ENCODE measurements at places on chromosomes 3 and 15.

DNA sequence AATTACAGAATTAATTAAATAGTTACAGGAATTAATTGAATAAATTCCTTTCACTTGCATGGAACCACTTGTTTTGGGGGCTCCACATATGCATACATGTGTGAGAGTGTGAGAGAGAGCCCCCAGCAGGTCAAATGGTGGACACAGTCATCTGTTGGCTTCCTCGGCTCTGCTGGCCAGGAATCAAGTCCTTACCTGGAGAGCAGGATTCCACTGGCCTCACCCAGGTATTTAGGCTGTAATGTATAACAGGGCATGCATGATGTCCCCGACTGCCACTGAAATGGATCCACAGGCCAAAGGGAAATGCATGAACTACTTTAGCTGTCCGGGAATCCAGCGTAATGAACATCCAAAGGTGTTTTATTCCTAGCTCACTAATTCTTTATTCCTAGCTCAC lies 139.7 kb upstream of the SMAD3 start:
- DNase-seq: no peak

DNA sequence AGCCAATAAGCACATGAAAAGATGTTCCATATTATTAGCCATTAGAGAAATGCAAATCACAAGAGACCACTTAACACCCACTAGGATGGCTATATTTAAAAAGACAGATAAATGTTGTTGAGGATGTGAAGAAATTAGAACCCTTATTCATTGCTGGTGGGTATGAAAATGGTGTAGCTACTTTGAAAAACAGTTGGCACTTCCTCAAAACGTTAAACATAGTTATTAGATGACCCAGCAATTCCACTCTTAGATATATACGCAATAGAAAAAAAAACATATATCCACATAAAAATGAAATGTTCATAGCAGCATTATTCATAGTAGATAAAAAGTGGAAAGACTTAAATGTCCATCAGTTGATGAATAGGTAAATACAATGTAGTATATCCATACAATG lies 47.1 kb upstream of the TERB2 start:
- DNase-seq: no peak

- peak; percentile 28 for DNase-seq
Measured at GRCh38 chr15:63306492-63307073, 29.2 kb downstream of the APH1B start.

DNA sequence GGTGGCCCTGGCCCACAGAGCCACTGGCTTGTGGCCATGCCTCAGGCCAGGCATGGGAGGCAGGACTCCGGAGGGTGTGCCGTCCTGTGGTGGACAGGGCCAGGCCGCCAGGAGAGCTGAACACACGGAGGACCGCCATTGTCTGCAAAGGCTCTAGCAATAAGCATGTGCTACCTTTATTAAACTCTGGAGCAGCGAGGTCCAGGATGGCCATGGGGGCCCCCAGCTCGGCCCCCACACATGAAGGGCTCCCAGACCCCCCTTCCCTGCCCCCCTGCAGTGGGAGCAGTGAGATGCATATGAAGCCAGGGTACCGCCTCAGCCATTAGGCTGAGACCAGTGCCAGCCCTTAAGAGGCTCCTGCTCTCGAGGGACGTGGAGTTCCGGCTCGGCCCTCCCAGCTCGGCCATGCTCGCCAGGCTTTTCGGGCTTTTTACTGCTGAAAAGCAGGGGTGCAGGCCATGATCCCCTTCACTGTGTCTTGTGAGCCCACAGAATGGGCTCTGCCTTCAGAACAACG lies 2.7 kb downstream of the AMIGO3 start:
- DNase-seq: no peak

- no peak for DNase-seq
Measured at GRCh38 chr15:85792912-85793590, 1.7 kb downstream of the KLHL25 start.

DNA sequence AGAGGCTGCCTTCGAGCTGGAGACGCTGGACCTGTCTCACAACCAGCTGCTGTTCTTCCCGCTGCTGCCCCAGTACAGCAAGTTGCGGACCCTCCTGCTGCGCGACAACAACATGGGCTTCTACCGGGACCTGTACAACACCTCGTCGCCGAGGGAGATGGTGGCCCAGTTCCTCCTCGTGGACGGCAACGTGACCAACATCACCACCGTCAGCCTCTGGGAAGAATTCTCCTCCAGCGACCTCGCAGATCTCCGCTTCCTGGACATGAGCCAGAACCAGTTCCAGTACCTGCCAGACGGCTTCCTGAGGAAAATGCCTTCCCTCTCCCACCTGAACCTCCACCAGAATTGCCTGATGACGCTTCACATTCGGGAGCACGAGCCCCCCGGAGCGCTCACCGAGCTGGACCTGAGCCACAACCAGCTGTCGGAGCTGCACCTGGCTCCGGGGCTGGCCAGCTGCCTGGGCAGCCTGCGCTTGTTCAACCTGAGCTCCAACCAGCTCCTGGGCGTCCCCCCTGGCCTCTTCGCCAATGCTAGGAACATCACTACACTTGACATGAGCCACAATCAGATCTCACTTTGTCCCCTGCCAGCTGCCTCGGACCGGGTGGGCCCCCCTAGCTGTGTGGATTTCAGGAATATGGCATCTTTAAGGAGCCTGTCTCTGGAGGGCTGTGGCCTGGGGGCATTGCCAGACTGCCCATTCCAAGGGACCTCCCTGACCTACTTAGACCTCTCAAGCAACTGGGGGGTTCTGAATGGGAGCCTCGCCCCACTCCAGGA lies 21.1 kb downstream of the NRROS start:
- DNase-seq: peak; percentile 25

- DNase-seq: no peak
Measured at GRCh38 chr3:47018269-47018611, 38.8 kb downstream of the NBEAL2 start.

DNA sequence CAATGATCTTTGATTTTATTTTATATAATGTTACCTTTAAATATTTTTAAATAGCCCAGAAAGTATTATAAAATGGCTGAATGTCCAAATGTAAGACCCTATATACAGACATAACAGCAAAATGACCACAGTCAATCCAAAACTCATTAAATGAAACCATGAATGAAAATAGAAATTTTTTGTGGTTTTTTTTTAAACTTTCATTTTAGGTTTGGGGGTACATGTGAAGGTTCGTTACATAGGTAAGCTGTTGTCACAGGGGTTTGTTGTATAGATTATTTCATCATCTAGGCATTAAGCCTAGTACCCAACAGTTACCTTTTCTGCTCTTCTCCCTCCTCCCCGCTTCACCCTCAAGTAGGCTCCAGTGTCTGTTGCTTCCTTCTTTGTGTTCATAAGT lies 108.8 kb downstream of the FAIM start:
- DNase-seq: no peak

DNA sequence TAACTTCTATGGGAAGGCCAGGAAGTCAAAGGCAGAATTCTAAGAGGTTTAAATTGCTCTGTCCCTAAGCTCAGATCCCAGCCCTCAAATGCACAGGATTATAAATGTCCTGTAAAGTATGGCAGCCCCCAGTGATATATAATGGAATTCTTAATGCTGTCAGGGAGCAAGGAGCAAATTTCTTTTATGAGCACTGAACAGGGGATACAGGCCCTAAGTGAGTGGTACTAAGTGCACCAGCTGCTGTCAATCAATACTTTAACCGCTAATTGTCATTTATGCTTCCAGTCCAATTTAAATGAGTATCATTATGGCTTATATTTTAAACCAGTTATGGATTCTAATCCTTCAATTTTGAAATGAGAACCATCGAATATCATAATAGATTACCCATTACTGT lies 4.7 kb downstream of the SLC9A9 start:
- DNase-seq: no peak

GRCh38 chr15:25177955-25178801 lies 223.4 kb downstream of the SNRPN start:
- DNase-seq: no peak

- no peak for DNase-seq
Measured at GRCh38 chr15:75704263-75704615, 8.4 kb downstream of the CSPG4 start.

DNA sequence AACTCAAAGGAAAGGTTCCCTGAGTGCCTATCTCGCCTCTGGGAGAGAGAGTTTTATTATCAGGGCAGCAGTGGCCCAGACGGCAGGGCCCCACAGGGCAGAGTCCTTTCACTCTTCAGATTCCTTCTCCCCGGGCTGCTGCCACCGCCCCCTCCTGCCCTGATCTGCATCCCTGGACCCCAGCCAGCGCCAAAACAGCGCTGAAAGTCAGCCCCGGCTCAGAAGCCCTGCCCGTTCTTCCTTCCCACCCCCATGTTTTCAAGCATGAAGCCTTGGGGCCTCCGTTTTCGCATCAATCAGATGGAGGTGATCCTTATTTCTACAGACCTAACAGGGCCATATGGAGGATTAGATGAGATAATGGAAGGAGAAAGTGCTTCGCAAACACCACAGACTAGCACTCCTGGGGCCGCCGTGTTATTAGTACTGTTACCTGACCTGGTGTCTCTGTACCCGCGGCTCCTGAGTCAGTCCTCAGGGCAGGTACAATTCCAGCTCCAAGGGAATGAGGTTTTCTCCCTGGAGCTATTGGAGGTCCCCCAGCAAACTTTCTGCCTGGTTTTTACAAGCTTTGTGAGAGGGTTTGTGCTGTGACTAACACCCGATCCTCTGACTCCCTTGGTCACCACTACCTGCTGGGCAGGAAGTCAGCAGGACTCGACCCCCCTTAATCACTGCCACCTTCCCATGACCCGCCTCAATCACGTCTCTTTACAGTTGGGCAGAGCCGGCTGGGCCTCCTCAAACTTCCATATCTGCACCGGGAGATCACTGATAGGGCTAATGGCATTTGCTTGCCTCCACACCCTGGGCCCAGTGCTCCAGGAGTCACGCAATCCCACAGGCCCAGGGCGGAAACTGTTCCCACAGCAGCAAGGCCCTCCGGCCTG lies 39.5 kb upstream of the TSEN2 start:
- no peak for DNase-seq

- no peak for DNase-seq
Measured at GRCh38 chr15:69557020-69557706, 104.5 kb downstream of the RPLP1 start.

DNA sequence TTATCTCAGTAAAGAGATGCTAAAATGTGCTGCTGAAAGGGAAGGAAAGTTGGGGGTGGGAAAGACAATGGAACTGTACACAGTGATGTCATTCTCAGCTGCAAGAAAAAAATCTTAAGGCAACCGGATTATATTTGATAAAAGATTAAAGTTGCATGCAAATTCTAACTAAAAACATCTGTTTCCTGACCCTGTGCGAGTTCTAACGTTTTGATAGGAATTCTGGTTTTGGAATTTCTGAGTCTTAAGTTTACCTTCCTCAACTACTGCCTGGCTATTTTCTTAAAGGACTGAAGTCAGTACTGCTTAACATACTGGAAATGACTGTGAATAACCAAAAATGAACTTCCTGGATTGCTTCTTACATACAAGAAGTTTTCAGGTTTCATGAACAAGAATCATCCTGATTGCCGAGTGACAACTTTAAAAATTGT lies 115.5 kb downstream of the SLC25A26 start:
- no peak for DNase-seq
